ENCODE measurements at places on chromosomes 4 and X.

DNA sequence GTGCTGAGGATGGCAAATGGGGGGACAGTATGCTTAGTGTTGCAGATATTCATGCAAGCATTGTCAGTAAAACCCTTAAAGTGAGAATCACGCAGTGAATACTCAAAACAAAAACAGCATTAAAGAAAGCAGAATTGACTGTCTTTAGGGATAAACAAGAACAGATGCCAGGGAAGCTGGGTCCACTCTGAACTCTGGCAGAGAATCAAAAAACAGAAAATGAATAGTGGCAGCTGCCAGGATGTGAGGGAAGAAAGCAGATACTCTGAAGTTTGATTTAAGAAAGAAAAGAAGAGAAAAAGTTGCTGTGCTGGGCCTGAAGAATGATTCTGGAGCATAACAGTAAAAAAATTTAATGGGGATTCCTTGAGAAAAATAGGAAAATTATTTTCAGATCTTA is 131.5 kb downstream of the GABRA2 start:
- no peak for DNase-seq

GRCh38 chr4:3374667-3375066 is 67.1 kb upstream of the HGFAC start:
- no peak for DNase-seq

- DNase-seq, result no peak
Measured at GRCh38 chr4:186534056-186534455, 21.3 kb downstream of the MTNR1A start.

DNA sequence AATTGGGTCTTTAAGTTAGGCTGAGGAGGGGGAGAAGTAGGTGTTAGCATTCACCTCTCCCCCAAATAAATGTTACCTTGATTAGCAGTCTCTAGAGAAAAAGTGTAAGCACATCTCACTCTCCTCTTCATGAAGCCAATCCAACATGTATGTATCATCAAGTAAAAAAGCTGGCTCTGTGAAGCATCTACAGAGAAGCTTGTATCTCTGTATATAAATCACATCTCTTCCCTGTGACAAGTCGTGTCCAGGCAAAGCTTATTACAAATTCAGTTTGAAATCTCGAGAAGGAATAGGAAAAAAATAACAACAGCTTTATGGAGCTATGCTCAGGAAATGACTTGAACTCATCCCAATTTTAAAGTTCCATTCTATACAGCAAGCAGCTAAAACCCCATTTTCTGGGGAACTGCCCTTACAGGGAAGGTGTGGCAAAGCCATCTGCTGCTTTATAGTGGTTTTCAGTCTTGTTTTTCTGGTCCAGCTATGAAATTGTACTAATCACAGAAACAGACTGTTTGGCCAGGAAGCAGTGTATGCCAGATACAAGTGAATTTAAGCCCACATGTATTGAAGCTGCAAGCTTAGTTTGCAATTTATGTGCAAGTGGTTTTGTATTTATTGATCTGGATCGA is 313.3 kb upstream of the NOCT start:
- DNase-seq, result no peak

DNA sequence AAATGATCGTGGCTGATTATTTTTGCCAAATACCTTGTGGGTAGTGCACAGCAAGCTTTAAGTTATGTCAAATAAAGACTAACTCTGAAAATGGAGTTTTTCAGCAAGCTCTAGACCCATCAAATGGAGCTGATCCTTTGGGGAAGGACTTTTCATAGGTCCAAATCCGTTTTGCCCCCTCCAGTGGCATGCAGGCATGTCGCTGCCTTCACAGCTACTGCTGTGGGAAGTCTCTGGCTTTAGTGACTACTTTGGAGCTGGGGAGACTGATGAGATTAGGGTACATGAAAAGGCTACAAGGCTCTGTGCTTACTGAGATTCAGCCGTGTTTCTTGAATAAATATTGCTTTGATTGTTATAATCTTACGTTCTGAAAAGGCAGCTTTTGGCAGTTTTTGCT is 106.6 kb upstream of the HS3ST1 start:
- DNase-seq, result no peak

DNA sequence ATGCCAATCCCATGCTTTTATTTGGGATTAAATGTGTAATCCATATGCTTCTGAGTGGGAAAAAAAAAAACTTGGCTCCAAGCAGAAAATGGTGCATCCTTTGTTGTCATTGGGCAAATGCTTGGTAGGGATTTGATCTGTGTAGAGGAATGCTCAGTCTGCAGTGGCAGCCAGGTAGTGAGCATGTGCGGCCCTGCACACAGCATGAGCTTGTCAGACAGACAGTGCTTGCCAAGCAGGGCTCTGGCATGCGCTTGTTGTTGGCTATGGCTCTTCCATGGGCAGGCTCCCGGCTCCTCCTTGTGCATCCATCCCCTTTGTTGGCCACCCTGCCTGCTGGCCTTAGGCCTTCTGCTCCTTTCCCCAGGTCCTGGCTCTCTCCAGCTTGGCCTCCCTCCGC is 130.3 kb downstream of the GPR143 start:
- no peak for DNase-seq

DNA sequence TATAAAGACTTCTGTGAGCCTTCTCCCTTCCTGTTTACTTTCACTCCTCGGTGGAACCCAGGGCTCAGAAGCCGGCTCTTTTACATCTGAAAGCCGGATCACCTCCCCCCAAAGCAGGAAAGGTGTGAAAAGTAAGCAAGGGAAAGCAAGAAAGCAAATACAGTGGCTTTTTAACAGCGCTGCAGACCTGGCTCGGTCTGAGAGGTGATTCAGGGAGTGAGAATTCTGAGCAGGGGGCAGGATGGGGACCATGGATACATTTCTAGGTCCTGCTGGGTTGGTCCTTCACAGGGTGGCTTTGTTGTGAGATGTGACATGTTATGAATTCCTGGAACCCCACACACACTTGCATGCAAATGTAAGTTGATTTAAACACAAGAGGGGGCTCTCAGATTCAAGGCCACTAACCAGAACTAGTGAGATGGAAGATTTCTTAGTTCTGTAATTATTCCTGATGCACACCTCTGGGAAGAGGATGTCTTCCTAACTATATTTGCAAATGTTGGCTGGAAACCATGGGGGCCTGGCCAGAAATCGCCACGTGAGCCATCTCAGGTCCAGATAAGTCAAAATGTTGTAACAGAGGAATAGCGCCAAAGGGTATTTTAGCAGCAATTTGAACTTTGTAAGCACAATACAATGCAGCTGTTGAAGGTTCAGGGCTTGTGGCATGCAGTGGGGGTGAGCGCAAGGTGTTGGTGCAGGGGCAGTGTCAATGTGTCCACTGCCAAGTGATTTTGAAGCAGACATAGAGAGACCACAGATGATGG is 670.1 kb upstream of the LCORL start:
- DNase-seq, result no peak

DNA sequence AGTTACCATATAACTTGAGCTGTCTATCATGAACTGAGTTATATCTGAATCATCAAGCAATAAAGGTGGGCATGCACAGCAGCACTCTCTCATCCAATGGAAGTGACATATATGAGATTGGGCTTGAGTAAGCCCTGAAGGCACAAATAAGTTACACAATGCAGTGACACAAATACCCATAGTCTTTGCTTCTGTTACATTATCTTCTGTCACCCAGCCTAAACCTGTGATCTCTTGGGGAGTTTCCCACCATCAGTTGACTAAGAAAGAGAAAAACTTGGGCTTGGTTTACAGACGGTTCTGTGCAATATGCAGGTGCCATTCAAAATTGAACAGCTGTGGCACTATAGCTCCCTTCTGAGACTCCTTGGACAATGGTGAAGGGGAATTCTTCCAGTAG is 138.8 kb upstream of the IL15 start:
- no peak for DNase-seq

- no peak for DNase-seq
Measured at GRCh38 chr4:156313497-156313896, 359.8 kb upstream of the CTSO start.

DNA sequence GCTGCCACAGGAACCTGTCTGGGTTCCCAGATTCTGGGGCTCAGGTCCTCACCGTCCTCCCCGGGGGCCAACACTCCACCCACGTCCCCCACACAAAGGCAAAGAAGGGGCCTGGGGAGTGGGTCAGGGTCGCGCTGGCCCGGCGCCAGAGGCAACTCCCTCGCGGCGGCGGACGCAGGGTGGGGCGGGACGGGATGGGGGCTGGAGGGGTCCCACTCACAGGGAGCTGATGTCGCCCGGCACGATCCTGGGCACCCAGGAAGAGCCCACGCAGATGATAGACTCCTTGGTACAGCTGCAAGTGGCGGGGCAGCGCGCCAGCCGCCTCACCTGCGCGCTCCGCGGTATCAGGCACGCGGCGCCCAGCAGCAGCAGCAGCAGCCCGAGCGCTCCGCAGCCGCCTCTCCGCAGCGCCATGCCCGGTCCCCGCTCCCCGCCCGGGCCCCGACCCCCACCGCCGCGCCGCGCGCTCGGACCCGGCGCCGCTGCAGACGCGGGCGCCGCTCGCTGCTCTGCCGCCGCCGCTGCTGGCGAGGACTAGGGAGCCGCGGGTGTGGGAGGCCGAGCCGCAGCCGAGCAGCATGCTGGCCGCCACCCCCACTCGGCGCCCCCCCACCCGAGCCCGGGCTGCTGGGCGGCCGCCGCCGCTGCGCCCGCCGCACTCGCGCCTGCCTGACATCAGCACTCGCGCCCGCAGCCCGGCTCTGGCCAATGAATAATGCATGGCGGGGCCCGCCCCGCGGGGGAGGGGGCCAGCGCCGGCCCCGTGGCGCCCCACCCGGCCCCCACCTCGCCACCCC is at the start of gene LGI2:
TSS of gene LGI2 (minus strand) at position 670 of the 800 bp plus-strand sequence. CDS start at position 417, 253 bp downstream.
- no peak for DNase-seq

DNA sequence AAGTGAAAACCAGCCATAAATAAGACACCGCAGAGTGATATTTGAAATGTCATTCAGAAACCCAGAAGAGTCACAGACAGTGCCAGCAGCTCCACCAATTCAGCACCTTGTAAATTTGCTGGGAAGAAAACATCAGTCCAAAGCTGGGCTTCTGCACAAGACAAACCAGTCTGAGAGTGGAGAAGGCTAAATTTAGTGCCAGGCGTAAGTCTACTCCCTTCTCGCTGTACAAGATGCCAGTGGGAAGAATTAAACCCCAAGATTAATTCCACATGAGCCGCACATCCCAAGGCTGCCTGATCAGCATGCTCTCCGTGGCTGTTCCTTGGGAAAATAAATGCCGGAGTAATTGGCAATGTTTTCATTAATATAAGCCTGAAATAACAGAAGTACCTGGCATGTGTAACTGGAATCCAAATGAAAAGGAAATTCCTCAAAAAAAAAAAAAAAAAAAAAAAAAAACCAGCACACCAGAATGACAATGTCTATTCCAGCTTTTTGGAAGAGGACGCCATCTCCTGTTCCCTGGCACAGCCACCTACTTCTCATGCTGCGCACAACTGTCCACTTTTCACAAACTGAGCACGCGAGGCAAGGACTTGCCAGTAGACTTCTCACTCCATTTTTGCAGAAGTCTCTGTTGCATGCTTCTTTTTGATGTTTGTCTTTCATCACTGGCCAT is 95.5 kb downstream of the NSUN7 start:
- DNase-seq, result no peak

DNA sequence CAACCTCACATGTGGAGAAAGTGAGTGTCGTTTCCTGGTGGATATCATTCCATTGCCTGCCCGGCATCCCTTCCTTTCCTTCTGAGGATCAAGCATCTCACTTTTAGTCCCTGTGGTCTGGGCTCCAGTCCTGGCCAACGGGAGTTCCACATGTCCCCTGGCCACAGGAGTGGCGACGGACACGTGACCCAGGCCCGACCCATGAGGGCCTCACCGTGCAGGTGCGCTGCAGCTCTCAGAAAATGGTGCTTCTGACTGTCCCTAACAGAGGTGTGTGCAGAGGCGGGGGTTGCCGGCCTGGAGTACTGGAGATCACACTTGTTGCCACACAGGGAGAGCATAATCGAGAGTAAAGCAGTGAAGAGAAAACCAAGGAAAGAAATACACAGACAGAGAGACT is 476.9 kb upstream of the FRG1 start:
- no peak for DNase-seq

- no peak for DNase-seq
Measured at GRCh38 chr4:71338846-71339593, at the start of gene SLC4A4. TSS of gene SLC4A4 (plus strand) at chr4:71339020.

GRCh38 chr4:15234116-15234855 is 193.5 kb upstream of the C1QTNF7 start:
- DNase-seq, result no peak

DNA sequence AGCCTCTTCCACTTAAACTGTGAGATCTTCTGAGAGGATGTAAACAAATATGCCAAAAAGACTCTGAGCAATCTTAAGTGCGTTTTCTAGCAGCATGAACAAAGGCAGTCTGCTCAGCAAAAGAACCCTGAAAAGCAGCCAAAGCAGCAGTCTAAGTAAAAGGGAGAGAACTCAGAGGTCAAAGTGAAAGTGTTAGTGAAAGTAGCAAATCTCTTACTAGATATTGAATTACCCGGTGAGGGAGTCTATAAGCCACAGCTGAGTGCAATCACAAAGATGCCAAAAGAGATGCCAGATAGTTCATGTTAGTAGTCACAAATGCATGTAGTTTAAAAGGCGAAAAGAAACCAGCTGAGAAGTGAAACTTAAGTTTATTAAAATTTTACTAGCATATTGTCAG is 7.9 kb upstream of the GNRHR start:
- no peak for DNase-seq

Data from stimulated activated CD4-positive, alpha-beta T cell treated with anti-CD3 and anti-CD28 coated beads, TNF-alpha, amount 100 ng/mL, for 4 hours (primary cell).